ENCODE measurements at places on chromosomes 2 and 18. TPM values are rescaled to one million over a fixed set of nuclear protein-coding genes. Genes with fewer than 3 reads are reported as not detected.

The LRRTM1 gene
- total RNA-seq = not detected

The IL1F10 gene
- not detected for total RNA-seq

The KCNK3 gene
- total RNA-seq = 8.2 TPM

The SERPINB13 gene
- not detected for total RNA-seq

The OR6B2 gene
- total RNA-seq = not detected

The MYO7B gene
- 0.06 TPM for total RNA-seq

The CFAP221 gene
- total RNA-seq = 0.37 TPM

The DHRS9 gene
- total RNA-seq = not detected

The C2orf15 gene
- total RNA-seq = not detected

The KYNU gene
- 0.92 TPM for total RNA-seq

The NAT8 gene
- not detected for total RNA-seq

The HAAO gene
- 0.53 TPM for total RNA-seq

The TMEM163 gene
- total RNA-seq = 0.26 TPM

The INHBB gene
- total RNA-seq = 0.12 TPM

The CCDC142 gene
- 15.9 TPM for total RNA-seq

The CLEC4F gene
- not detected for total RNA-seq

The CFC1 gene
- total RNA-seq = not detected

The KCNS3 gene
- 0.66 TPM for total RNA-seq

The NOSTRIN gene
- under 0.01 TPM for total RNA-seq

The PPM1B gene
- 58.6 TPM for total RNA-seq

The COA5 gene
- 34.1 TPM for total RNA-seq

The UGT1A4 gene
- total RNA-seq = not detected

The ADAM23 gene
- 7.7 TPM for total RNA-seq

The STPG4 gene
- 0.53 TPM for total RNA-seq

The BZW1 gene
- 2,052 TPM for total RNA-seq

The SAG gene
- total RNA-seq = not detected

The UGT1A5 gene
- total RNA-seq = not detected

The MEIS1 gene
- total RNA-seq = 76.1 TPM

The PHOSPHO2 gene
- 1.8 TPM for total RNA-seq

The KIAA2012 gene
- not detected for total RNA-seq

The CFAP65 gene
- total RNA-seq = not detected

The DPYSL5 gene
- not detected for total RNA-seq

The MFSD2B gene
- under 0.01 TPM for total RNA-seq

The OTOF gene
- total RNA-seq = not detected

The CROCC2 gene
- total RNA-seq = under 0.01 TPM

Measured in aortic smooth muscle cell (primary cell).